CD4-positive, alpha-beta T cell treated with Interferon gamma for 1 hour (primary cell): ENCODE measurements at places on chromosomes 4 and X.

DNA sequence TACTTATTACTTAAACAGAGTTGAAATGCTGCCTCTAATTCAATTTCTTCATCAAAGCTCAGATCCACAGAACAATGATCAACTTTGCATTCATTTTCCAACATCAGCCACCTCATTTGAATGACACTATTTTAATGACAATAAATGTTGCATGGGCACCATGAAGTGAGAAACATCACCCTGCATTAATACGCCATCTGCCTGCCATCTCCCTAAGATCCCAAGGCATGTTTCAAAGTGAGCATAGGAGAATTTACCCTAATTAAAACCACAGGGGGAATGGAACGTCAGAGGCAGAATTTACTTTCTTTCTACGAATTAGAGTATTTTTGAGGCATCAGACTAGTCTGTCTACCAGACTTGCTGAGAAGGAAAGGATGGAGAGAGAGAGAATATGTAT lies 32.7 kb downstream of the NEXMIF start:
- no peak for DNase-seq

GRCh38 chrX:134186362-134187121 lies 50.4 kb upstream of the CCDC160 start:
- peak; percentile 39 for DNase-seq

GRCh38 chr4:171676555-171677215 lies 136.5 kb upstream of the GALNTL6 start:
- no peak for DNase-seq

DNA sequence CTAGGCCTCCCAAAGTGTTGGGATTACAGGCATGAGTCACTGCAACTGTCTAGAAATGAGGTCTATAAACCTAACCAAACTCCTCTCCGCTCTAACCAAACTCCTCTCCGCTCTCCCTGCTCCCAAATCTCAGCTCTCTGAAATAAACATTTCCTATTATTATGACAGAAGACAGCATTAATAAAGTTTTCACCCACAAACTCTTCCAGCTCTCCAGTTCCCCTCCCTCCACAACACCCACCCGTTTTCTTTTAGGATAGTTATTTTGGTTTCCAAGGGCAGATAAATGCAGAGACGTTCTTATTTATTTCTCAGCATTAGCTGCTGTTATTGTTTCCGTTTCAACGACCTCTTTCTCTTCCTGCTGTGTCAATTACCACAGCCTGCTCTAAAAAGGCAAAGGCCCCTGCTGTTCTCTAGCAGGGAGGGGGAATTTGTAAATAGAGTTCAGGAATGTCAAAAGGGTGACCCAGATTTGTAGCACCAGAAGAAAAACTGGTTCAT lies 13.3 kb upstream of the SCD5 start:
- no peak for DNase-seq

DNA sequence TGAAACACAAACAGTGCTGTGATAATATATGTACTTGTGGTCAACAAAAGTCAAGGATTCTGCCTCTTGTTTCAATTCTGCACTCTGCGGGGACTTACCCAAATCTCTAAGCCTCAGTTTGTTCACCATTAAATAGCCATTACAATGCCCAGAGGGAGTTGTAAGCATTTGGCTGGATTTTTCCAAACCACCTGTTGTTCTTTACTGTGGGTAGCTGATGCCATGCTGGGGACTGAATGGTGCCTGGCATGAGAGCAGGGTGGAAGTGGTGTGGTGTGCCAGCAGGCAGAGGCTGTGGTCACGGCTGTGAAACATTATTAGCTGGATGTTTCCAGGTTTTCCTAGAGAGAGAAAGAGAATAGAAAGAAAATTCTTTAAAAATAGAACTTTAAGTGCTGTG lies 60.7 kb upstream of the PAK3 start:
- DNase-seq, result no peak

DNA sequence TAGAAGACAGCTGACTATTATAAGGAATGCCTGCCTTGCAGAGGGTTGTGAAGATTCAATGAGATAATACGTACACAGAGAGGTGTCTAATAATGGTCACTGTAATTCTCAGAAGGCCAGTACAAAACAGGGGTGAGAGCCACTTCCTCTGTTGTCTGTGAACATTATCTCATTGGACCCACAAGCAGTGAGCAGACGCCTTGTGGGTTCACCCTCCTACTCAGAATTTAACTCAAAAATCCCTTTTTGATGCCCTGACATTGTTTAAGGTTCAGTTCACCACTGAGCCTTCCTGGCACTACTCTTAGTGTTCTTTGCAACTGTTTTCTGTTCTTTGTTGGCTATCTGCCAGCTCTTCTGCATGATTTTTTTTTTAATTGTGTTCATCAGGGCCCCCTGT lies 467.4 kb downstream of the BCOR start:
- DNase-seq, result no peak
